ENCODE measurements at places on chromosomes 16 and 17. TPM values are rescaled to one million over a fixed set of nuclear protein-coding genes. Genes with fewer than 3 reads are reported as not detected.

Gene CDH5
- polyA plus RNA-seq, result 0.22 TPM

Gene SPNS3
- polyA plus RNA-seq, result 2.3 TPM

Gene TNP2
- polyA plus RNA-seq, result not detected

Gene KRT33A
- polyA plus RNA-seq, result not detected

Gene MFAP4
- polyA plus RNA-seq, result 0.12 TPM

Gene SLC5A10
- polyA plus RNA-seq, result 0.38 TPM

Gene CCDC200
- not detected for polyA plus RNA-seq
